ENCODE measurements at places on chromosomes 11 and 22.

DNA sequence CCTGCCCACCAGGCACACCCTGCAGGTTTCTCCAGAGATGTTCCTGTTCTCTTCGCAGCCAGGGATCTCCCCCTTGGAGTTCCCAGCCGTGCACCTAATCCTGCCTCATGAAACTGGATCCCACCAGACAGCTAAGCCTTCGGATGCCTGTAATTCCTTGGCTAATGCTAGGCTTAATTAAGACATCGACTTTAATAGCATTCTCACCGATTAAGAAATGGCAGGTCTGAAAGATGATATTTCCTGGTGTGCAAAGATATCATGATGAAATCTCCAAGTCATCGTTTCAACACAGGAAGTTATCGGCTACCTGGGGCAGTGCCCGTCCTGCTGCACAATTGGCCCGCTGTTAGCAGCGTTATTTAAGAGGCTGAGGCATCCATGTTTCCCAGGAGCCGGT lies 41.5 kb upstream of the CCND1 start:
- DNase-seq = no peak

DNA sequence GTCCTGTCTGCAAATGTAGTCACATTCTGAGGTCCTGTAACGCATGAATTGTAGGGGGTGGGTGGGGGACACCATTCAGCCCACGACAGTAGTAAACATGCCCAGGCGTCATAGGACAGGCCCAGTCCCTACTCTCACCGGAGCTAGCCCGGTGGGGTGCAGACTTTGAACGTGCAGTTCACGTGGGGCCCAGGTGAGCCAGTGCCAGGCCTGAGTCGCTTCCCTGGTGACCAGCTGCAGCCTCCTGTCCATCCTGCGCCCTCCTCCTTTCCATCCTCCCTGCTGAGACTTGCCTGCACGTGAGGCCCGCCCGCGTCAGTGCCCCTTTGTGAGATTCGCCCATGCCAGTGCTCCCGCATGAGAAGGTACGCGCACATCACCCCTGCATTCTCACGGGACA lies 116.8 kb downstream of the WNT7B start:
- no peak for DNase-seq

GRCh38 chr11:2473361-2474058 lies 28.7 kb downstream of the KCNQ1 start:
- no peak for DNase-seq

GRCh38 chr11:131217313-131218310 lies 152.8 kb upstream of the NTM start:
- DNase-seq = no peak

GRCh38 chr11:2849994-2850770 lies 35.4 kb downstream of the CDKN1C start:
- no peak for DNase-seq
